Naive thymus-derived CD4-positive, alpha-beta T cell (primary cell): ENCODE measurements at places on chromosomes 1 and 21.
A peak's percentile ranks its signal among the peaks of the same experiment; 100 is the strongest.

- peaks cover 26% of the 10 kb centered on the region for H3K36me3 ChIP-seq
- DNase-seq: no peak
- peaks cover 15% of the 10 kb centered on the region for H3K4me1 ChIP-seq
- H3K27me3 ChIP-seq: no peaks in the 10 kb centered on the region
- peak overlapping the region; percentile 4 for H3K4me3 ChIP-seq
Observed at GRCh38 chr1:113792471-113792870, 19.8 kb downstream of the RSBN1 start.

GRCh38 chr21:42833439-42833815 lies 45.9 kb downstream of the WDR4 start:
- DNase-seq: peak; percentile 72
- H3K4me1 ChIP-seq: peaks cover 12% of the 10 kb centered on the region
- peak overlapping the region; percentile 32 for H3K4me3 ChIP-seq
- H3K27ac ChIP-seq: peak overlapping the region; percentile 4

GRCh38 chr1:193181536-193181935 lies 4.9 kb downstream of the B3GALT2 start:
- H3K36me3 ChIP-seq: no peaks in the 10 kb centered on the region
- peaks cover 8% of the 10 kb centered on the region for H3K4me1 ChIP-seq
- no peak overlapping the region for H3K27ac ChIP-seq
- no peak overlapping the region for H3K4me3 ChIP-seq
- H3K27me3 ChIP-seq: no peaks in the 10 kb centered on the region

DNA sequence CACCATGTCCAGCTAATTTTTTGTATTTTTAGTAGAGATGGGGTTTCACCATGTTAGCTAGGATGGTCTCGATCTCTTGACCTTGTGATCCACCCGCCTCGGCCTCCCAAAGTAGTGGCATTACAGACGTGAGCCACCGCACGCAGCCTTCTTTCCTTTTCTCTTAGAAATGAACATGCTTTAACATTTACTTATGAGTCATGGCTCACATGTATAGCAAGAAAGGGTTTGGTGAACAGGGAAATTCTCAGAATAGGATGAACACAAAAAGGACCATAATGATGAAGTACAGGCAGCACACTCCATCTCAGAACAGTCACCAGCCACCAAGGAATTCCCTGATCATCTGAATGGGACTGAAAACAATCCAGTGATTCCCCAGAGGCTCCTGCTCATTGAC lies 9.4 kb upstream of the VAMP4 start:
- no peak for DNase-seq
- H3K4me3 ChIP-seq: no peak overlapping the region
- no peaks in the 10 kb centered on the region for H3K27me3 ChIP-seq
- H3K36me3 ChIP-seq: no peaks in the 10 kb centered on the region
- no peak overlapping the region for H3K27ac ChIP-seq

GRCh38 chr1:17696417-17697301 lies 58.5 kb upstream of the ACTL8 start:
- no peak overlapping the region for H3K4me3 ChIP-seq
- no peaks in the 10 kb centered on the region for H3K4me1 ChIP-seq
- H3K27ac ChIP-seq: no peak overlapping the region
- no peak for DNase-seq
- H3K36me3 ChIP-seq: no peaks in the 10 kb centered on the region

DNA sequence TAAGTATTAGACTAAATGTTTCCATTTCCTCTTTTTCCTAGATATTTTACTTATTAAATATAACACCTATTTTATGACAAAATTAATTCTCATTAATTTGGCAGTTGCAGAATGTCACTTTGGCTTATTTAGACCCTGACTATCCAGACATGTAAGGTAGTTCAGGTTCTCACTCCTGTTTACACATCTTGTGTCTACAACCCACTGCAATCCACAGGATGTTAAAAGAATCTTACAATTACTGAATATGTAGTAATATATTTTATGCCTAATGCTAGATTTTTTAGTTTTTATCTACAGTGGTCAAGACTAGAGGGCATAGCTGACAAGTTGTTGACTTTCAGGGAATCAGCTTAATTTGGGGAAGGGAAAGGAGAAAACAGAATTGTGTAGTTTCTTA lies 346.7 kb downstream of the USP25 start:
- H3K27ac ChIP-seq: no peak overlapping the region
- no peaks in the 10 kb centered on the region for H3K36me3 ChIP-seq
- no peak for DNase-seq

- H3K4me3 ChIP-seq: no peak within 1 kb of the TSS
- DNase-seq: no peak
- no peaks in the 10 kb centered on the region for H3K4me1 ChIP-seq
Observed at GRCh38 chr1:203351037-203351625, at the start of gene FMOD. FMOD (minus strand) TSS chr1:203351122; CDS start chr1:203348270, 2,852 bp downstream.

- no peaks in the 10 kb centered on the region for H3K4me1 ChIP-seq
- no peak for DNase-seq
- no peak overlapping the region for H3K27ac ChIP-seq
- no peak overlapping the region for H3K4me3 ChIP-seq
Observed at GRCh38 chr1:1826356-1827088, 48.3 kb upstream of the NADK start.

GRCh38 chr1:116983678-116984077 lies 17.9 kb upstream of the CD101 start:
- H3K27ac ChIP-seq: no peak overlapping the region
- H3K27me3 ChIP-seq: no peaks in the 10 kb centered on the region
- H3K36me3 ChIP-seq: no peaks in the 10 kb centered on the region
- H3K4me1 ChIP-seq: peaks cover 35% of the 10 kb centered on the region
- DNase-seq: no peak
- no peak overlapping the region for H3K4me3 ChIP-seq

DNA sequence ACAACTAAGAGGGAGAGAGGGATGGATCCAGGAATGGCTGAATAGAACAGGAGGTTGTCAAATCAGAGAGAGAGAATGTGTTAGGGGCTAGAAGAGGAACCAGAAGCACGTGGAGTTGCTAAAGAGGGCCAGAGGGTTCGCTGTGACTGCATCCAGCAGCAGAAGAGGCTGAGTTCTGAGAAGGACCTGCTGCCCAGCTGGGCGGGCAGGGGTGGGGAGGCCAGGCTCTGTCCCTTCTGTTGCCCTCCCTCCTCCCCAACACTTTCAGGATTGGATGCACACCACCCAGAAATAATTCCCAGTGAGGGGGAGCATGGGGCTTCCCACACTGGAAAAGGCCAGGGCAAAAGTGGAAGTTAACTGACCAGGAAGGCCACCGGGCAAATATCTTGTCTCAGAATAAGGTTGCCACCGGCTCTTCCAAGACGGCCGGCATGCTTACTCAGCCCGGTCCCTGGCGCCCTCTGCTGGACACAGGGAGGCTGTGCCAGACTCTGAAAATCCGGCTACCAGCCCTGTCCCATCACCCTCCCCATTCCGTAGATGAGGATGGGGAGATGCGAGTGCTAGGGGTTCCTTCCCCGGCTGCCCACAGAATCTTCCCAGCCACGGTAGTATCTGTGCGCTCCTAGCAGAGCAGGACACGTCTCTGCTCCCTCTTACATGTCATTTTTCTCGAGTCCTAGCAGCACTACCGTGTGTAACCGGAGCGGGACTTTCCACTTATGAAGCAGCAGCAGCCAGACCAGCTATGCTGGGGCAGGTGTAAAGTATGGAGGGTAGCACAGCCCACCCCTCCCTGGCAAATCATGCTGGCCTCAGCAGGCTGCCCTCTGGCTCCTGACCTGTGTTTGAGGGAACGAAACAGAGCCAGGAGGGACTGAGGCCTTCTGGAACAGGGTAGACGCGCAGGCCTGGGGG lies 46.8 kb upstream of the A3GALT2 start:
- no peaks in the 10 kb centered on the region for H3K36me3 ChIP-seq
- DNase-seq: peak; percentile 65
- no peaks in the 10 kb centered on the region for H3K27me3 ChIP-seq

DNA sequence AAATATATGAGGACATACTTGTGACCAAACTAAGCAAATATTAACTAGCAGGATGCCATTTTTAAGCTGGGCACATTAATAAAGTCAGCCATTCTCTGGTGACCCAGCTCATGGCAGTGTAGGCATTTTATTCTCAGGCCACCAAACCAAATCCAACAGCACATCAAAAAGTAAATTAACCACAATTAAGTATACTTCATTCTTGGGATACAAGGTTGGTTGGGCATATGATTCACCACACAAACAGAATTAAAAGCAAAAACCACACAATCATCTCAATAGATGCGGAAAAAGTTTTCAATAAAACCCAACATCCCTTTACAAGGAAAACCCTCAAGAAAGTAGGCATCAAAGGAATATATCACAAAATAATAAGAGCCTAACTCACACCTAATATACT lies 101.3 kb downstream of the FAF1 start:
- no peak overlapping the region for H3K4me3 ChIP-seq
- H3K36me3 ChIP-seq: no peaks in the 10 kb centered on the region
- DNase-seq: no peak
- H3K27ac ChIP-seq: no peak overlapping the region

GRCh38 chr1:166040202-166040997 lies 126.4 kb downstream of the FAM78B start:
- no peaks in the 10 kb centered on the region for H3K4me1 ChIP-seq
- H3K4me3 ChIP-seq: no peak overlapping the region
- no peak for DNase-seq
- no peaks in the 10 kb centered on the region for H3K27me3 ChIP-seq

GRCh38 chr1:93442008-93442666 lies 5.8 kb upstream of the FNBP1L start:
- H3K27ac ChIP-seq: no peak overlapping the region
- H3K4me3 ChIP-seq: no peak overlapping the region
- H3K4me1 ChIP-seq: no peaks in the 10 kb centered on the region
- no peaks in the 10 kb centered on the region for H3K36me3 ChIP-seq
- H3K27me3 ChIP-seq: no peaks in the 10 kb centered on the region
- DNase-seq: no peak

DNA sequence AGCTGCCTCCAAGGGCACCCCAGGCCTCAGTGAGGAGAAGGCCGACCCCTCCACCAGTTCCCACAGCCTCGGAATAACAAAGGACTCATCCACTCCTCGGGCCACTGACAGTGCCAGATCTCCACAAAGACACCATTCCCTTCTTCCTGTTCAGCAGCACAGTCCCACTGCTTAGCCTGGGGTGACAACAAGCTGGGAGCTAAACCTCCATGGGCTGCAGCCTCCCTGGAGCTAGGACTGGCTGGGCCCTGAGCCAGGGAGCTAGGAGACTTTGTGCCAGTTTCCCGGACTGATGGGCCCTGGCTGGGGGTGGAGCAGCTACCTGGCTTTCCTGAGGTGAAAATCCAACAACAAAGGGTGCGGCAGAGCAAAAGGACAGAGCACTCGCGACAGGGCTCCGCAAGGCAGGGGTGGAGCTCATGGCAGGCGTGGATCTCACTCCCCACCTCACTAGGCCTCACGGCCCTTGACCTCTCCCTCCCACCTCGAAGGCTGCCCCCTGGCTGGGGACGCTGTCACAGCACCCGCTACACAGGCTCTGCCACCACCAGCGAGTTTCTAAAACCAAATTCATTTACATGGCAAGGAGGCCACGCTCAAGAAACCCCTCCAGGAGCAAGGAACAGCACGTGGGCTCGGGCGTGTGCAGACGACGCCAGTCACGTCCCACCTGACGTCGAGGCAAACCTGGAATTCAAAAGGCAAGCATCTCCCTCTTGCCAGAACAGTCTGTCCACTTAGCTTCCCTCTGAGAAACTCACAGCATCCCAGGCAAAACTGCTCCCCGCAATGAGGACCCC lies 13.8 kb downstream of the SLC35E2B start:
- DNase-seq: no peak
- H3K36me3 ChIP-seq: no peaks in the 10 kb centered on the region
- H3K4me3 ChIP-seq: peak overlapping the region; percentile 77

DNA sequence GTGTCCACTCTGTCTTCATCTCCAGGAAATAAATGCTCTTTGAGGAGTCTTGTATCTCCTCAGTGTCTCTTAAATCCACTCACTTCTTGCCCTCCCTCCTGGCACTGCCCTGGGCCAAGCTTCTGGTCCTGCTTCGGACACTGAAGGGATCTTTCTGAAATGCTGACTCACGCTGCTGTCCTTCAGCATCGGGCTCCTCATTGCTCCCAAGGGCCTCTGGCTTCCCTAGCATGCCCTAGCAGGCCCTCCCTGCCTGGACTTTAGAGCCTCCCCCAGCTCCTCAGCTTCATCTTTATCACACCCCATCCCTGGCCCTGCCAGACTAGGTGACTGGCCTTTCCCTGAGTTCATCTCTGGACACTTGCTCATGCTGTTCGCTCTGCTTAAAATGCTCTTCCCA lies 96.6 kb downstream of the FOXD2 start:
- H3K27me3 ChIP-seq: peaks cover 3% of the 10 kb centered on the region
- H3K36me3 ChIP-seq: no peaks in the 10 kb centered on the region
- H3K4me1 ChIP-seq: no peaks in the 10 kb centered on the region
- DNase-seq: no peak
- H3K27ac ChIP-seq: no peak overlapping the region
- no peak overlapping the region for H3K4me3 ChIP-seq

GRCh38 chr1:11913291-11913690 lies 12.9 kb downstream of the KIAA2013 start:
- H3K4me3 ChIP-seq: no peak overlapping the region
- no peak for DNase-seq
- no peaks in the 10 kb centered on the region for H3K4me1 ChIP-seq
- no peak overlapping the region for H3K27ac ChIP-seq
- H3K36me3 ChIP-seq: no peaks in the 10 kb centered on the region

DNA sequence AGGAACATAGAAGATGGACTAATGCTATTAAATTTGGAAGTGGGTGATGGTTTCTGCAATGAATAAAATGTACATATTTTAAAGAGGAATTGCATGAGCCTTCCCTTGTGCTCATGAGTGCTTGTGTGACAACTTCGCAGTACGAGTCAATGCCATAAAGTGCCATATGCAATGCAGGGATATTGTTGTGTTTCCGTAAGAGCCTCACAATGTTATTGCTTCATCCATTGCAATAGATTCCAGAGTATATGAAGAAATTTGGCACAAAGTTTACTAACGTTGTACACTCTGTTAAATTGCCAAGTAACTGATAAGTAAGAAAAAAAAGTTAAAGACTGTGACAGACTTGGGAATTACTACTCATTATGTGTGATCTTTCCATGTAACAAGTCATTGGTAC lies 22.3 kb downstream of the BTG3 start:
- peaks cover 8% of the 10 kb centered on the region for H3K36me3 ChIP-seq
- H3K4me3 ChIP-seq: no peak overlapping the region
- no peak overlapping the region for H3K27ac ChIP-seq
- no peaks in the 10 kb centered on the region for H3K27me3 ChIP-seq
- no peak for DNase-seq

DNA sequence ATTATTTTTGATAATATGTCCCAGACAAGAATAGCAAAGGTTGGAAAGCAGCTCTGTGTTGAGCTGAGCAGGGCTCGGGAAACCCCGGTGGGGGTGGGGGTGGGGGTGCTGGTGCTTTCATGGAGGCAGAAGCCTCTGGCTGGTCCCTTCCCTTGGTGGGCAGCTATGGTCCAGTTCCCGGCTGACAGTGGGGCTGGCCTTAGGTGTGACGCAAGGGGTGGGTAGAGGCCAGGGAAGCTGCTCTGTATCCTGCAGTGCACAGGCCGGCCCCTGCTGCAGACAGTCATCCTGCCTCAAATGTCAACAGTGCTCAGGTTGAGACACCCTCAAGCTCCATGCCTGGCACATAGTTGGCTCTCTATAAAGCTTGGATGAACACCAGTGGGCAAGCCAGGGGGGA lies 8.9 kb downstream of the ACTL8 start:
- no peak overlapping the region for H3K4me3 ChIP-seq
- no peaks in the 10 kb centered on the region for H3K36me3 ChIP-seq
- no peaks in the 10 kb centered on the region for H3K27me3 ChIP-seq
- no peak for DNase-seq
- H3K4me1 ChIP-seq: no peaks in the 10 kb centered on the region
- H3K27ac ChIP-seq: no peak overlapping the region
